ENCODE measurements at places on chromosomes 7 and 10. TPM values are rescaled to one million over a fixed set of nuclear protein-coding genes. Genes with fewer than 3 reads are reported as not detected.
A peak's percentile ranks its signal among the peaks of the same experiment; 100 is the strongest.

DNA sequence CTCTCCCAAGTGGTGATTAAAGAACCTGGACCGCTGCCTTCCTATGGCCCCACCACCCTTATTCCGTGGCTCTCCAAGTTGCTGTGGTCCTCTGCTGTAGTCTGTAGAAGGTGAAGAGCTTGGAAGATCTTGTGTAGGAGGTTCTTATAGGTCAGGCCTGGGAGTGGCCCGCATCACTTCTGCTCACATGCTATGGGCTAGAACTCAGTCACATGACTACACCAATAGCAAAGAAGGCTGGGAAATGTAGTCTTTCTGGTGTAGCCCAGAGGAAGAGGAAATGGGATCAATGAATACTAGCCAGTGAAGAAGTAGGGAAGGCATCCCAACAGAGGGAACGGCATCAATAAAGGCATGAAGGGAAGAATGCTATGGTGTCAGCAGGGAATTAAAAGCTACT is 41.3 kb upstream of the AOAH start:
- H3K27ac ChIP-seq, result no peak overlapping the region
- DNase-seq, result no peak
- peaks cover 2% of the 10 kb centered on the region for H3K27me3 ChIP-seq
- no peaks in the 10 kb centered on the region for H3K4me1 ChIP-seq
- no peaks in the 10 kb centered on the region for H3K36me3 ChIP-seq

DNA sequence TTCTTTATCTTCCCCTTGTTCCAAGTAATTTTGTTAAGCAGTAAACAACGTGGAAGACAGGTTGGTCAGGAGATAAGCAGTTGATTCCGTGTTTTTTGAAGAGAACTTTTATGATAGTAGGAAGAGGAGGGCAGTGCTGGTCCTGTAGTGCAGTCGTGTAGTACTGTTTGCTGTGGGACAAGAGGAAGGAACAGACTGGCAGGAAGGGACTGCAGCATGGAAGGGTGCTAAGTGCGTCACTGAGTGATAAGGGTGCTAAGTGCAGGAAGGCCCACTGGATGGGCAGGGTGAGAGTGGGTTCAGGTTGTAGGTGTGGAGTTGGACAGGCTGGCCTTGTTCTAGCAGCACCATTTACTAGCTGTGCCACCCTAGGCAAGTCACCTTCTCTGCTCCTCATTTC is 125.0 kb downstream of the SDK1 start:
- no peak for DNase-seq
- H3K4me3 ChIP-seq, result no peak overlapping the region
- no peaks in the 10 kb centered on the region for H3K27me3 ChIP-seq
- no peak overlapping the region for H3K27ac ChIP-seq

DNA sequence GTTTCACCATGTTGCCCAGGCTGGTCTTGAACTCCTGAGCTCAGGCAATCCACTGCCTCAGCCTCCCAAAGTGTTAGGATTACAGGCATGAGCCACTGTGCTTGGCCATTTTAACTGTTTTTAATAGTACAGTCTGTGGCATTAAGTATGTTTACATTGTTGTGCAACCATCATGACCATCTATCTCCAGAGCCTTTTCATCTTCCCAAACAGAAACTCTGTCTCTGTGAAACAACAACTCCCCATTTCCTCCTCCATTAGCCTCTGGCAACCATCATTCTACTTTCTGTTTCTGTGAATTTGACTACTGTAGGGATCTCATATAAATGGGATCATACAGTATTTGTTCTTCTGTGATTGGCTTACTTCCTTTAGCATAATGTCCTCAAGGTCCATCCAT is 48.3 kb upstream of the SEPHS1 start:
- no peak for DNase-seq
- H3K27me3 ChIP-seq, result no peaks in the 10 kb centered on the region
- no peak overlapping the region for H3K4me3 ChIP-seq
- H3K27ac ChIP-seq, result no peak overlapping the region
- no peaks in the 10 kb centered on the region for H3K4me1 ChIP-seq

Gene ZNF239
- total RNA-seq, result 0.81 TPM

- no peak overlapping the region for H3K4me3 ChIP-seq
- no peaks in the 10 kb centered on the region for H3K4me1 ChIP-seq
- no peak overlapping the region for H3K27ac ChIP-seq
- DNase-seq, result no peak
- no peaks in the 10 kb centered on the region for H3K36me3 ChIP-seq
Observed at GRCh38 chr7:63071396-63071795, 927.3 kb upstream of the ZNF722 start.

Gene APBB1IP
- 86.4 TPM for total RNA-seq

DNA sequence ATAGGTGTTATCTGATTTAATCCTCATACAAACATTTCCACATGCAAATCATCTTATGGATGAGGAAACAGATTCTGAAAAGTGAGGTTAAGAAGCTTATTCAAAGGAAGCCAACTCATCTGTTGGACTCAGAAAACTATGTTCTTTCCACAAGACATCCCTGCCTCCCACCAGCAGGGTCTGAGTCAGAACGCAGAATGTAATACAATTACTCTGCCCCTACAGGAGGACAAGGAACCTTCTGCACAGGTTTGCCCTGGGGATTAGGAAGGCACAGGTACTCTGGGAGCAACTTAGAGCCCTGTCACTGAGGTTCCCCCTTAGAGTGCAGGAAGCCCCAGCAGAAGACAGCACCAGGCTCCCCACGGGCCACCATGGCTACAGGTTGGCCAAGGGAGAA is 255.7 kb downstream of the TNS3 start:
- H3K27ac ChIP-seq, result no peak overlapping the region
- no peaks in the 10 kb centered on the region for H3K27me3 ChIP-seq
- no peak overlapping the region for H3K4me3 ChIP-seq

GRCh38 chr10:52455098-52455497 is 141.0 kb downstream of the DKK1 start:
- no peak overlapping the region for H3K4me3 ChIP-seq
- H3K36me3 ChIP-seq, result no peaks in the 10 kb centered on the region
- H3K4me1 ChIP-seq, result no peaks in the 10 kb centered on the region
- H3K27ac ChIP-seq, result no peak overlapping the region
- DNase-seq, result no peak
- H3K27me3 ChIP-seq, result no peaks in the 10 kb centered on the region

DNA sequence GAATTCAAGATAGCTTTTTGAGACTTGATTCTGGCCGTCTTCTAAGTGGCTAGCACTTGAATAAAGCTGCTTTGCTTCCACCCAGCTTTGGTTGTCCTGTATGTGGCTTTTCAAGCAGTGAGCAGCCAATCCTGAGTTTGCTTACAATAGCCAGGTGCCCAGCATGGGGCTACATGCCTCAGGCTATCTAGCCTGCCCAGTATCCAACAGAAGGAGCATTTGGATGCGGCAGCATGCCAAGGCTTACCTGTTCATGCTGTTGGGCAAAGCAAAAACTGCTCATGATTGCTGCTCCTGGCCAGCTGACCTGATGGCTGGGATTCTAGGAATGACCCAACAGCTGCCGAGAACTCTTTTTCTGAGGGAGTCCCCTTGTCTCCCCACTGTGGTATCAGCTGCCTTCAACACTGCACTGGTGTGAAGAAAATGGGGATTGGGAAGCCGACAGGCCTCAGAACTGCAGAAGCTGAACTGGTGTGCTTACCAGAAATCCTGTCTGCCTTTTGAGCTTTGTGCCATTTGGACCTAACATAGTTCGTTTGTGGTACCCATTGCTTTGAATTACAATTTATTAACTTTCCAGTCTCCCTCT is 618.9 kb upstream of the IGFBP3 start:
- no peak for DNase-seq
- no peak overlapping the region for H3K27ac ChIP-seq
- H3K36me3 ChIP-seq, result no peaks in the 10 kb centered on the region
- no peaks in the 10 kb centered on the region for H3K4me1 ChIP-seq
- H3K4me3 ChIP-seq, result no peak overlapping the region

- H3K27me3 ChIP-seq, result no peaks in the 10 kb centered on the region
- peak overlapping the region; percentile 88 for H3K4me3 ChIP-seq
- no peaks in the 10 kb centered on the region for H3K36me3 ChIP-seq
- peaks cover 39% of the 10 kb centered on the region for H3K4me1 ChIP-seq
- no peak for DNase-seq
- peak overlapping the region; percentile 80 for H3K27ac ChIP-seq
Observed at GRCh38 chr10:32959006-32959920, 1.2 kb upstream of the ITGB1 start.

DNA sequence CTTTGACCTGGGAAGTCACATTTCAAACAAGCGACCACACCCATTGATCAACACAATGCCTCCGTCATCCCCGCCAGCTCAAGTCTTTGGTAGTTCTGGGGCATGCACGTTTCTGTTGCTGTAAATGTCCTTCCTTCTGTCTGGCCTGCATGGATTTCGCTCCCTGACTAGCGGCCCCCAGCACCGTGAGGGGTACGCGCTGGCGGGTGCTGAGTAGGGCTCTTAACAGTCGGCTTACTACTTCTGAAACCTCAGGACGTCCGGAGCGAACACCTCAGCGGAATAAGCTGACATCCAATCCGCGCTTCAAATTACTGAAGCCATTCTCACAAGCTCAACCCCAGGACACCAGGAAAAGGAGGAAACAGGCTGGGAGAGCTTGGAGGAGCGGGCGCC is 505 bp downstream of the NUDCD3 start:
- H3K27me3 ChIP-seq, result peaks cover 4% of the 10 kb centered on the region
- H3K27ac ChIP-seq, result peak overlapping the region; percentile 98
- H3K4me1 ChIP-seq, result peaks cover 54% of the 10 kb centered on the region
- peak; percentile 20 for DNase-seq
- H3K36me3 ChIP-seq, result peaks cover 9% of the 10 kb centered on the region

DNA sequence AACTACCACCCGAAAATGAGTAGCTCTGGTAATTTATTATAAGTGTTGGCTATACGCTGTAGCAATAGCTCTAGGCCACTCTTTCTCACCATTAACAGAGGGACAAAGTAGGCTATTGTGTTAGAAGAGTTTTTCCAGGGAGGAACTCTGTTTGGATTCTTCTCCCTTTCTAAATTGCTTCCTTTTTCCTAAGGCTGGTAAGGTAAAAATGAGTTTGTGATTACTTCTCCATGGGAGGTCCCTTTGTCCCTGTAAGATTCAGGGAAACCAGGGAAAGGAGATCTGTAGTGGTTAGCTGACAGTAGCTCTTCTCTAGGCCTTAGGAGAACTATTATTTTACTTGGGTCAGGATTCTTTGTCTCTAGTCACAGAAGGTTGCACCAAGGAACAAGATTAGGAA is 23.2 kb upstream of the SEMA3E start:
- DNase-seq, result no peak
- H3K36me3 ChIP-seq, result no peaks in the 10 kb centered on the region
- H3K27me3 ChIP-seq, result no peaks in the 10 kb centered on the region
- no peak overlapping the region for H3K27ac ChIP-seq

GRCh38 chr7:5457245-5457735 is 33.7 kb upstream of the TNRC18 start:
- no peaks in the 10 kb centered on the region for H3K4me1 ChIP-seq
- H3K4me3 ChIP-seq, result no peak overlapping the region

- peaks cover 4% of the 10 kb centered on the region for H3K27me3 ChIP-seq
- no peaks in the 10 kb centered on the region for H3K4me1 ChIP-seq
- H3K36me3 ChIP-seq, result no peaks in the 10 kb centered on the region
- DNase-seq, result peak; percentile 21
Observed at GRCh38 chr10:23525406-23525805, 86.5 kb downstream of the OTUD1 start.

Gene PBLD
- 1.2 TPM for total RNA-seq

GRCh38 chr7:96337519-96337918 is 15.6 kb upstream of the SLC25A13 start:
- no peaks in the 10 kb centered on the region for H3K4me1 ChIP-seq
- H3K36me3 ChIP-seq, result no peaks in the 10 kb centered on the region
- H3K27ac ChIP-seq, result no peak overlapping the region
- H3K27me3 ChIP-seq, result peaks cover 28% of the 10 kb centered on the region
- no peak for DNase-seq
- H3K4me3 ChIP-seq, result no peak overlapping the region

Gene GPR26
- total RNA-seq, result not detected

Measured in CD4-positive, CD25-positive, alpha-beta regulatory T cell (primary cell).